ENCODE measurements at places on chromosomes 12 and 14.

DNA sequence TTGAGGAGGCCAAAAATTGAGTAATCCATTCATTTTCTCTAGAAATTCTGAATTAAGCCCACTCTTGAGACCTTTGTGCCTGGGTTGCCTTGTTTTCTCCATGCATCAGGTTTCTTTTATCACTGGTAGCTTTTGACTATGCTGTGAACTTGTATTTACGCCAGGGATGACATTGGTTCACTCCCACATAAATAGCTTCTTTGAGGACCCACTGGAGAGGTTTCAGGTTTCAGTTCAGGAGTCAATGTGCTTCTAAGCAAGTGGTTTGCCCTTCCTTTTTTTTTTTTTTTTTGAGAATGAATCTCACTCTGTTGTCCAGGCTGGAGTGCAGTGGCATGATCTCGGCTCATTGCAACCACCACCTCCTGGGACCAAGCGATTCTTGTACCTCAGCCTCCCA is 10.2 kb upstream of the SLC17A8 start:
- no peak for DNase-seq

GRCh38 chr12:90899456-90900182 is 55.4 kb downstream of the CCER1 start:
- no peak for DNase-seq

- no peak for DNase-seq
Observed at GRCh38 chr12:68056300-68056699, 67.1 kb downstream of the IFNG-AS1 start.

- no peak for DNase-seq
Observed at GRCh38 chr12:130044991-130045621, 117.2 kb upstream of the FZD10 start.

GRCh38 chr14:63214417-63215196 is 10.4 kb downstream of the RHOJ start:
- DNase-seq = no peak

DNA sequence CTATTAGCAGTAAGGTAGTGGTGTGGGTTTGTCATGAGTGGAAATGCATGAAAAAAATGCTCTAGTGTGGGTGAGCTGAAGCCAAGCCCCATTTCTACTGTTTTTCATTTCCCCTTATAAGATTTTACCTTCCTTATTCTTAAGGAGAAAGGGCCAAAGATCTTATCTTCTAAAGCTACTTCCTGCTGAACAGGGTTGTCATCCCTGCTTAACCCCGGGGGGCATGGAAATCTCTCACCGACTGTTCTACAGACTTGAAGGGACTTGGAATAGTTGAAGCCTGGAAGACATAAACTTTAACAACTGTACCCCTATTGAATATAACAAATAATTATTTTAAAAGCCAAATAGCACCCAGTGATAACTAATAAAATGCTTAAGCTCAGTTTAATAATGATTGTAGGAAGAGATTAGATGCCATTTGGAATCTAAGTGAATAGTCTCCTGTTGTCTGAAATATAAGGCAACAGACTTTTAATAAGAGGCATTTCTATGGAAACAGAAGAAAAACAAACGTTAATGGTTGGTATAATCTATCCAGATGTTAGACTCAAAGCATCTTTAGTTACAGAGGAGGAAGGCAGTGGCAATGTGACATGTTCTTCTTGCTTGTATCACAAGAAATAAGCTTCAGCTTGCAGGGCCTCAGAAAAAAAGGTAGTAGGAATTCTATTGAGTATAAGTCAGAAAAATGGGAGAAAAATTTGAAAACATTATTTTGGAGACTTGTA is 1.8 kb upstream of the GMFB start:
- DNase-seq = no peak

- no peak for DNase-seq
Observed at GRCh38 chr12:18446061-18446644, 184.8 kb downstream of the PIK3C2G start.

DNA sequence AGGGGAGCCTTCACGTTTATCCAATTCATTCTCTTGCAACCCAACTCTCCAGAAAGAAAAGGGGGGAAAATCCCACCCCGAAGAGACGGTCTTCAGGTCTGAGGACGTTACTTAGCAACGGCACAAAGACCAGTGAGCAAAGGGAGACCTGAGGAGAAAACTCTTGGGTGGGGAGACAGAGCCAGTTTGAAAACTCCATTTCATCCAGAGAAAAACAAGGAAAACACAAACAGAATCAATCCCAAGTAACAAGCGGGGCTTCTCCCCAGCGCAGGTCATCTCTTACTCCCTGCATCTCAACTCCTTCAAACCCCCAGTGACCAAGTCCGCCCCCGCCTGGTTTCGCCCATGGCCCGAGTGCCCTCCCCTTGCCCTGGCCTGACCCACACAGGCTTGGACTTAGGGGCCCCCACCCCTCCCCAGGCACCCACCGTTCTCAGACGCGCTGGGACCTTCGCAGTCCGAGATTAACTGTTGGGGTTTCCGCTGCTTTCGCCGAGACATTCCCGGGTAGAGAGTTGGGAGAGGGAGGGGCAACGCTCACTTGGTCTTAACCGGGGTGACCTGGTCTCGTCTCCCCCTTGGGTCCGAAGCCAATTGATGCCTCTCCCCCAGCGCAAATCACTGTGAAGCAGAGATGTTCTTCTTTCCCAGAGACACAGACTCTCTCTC is 10.4 kb upstream of the SALL2 start:
- no peak for DNase-seq

DNA sequence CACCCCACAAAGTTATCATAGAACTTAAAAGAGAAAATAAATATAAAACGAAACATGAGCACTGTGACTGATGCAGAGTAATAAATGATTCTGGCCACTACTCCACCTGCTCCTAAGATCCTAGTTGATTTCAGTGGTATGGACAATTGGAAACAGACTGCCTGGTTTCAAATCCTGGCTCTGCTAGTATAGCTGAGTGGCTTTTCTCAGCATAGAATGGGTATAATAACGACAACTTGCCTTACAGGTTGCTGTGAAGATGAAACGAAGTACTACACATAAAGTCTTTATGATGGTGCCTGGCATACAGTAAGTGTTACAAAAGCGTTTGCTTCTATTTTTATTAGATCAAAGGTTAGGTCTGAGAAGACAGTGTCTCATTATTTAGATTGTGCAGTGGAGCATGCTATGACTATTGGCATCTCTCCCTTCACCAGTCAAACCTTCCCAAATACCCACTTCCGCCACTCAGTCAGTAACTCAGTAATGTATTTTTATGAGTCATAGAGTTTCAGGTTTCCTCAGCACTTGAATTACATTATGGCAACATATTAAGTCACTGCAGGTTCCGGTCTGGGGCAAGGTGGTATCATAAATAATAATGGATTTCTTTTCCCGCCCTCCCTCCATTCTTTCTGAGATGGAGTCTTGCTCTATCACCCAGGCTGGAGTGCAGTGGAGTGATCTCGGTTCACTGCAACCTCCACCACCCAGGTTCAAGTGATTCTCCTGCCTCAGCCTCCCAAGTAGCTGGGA is 29.7 kb upstream of the NR2C1 start:
- peak; percentile 26 for DNase-seq

GRCh38 chr14:99732436-99733210 is 48.5 kb downstream of the CYP46A1 start:
- no peak for DNase-seq

GRCh38 chr12:120640861-120641833 is 721 bp downstream of the CABP1 start:
- DNase-seq = peak; percentile 7

- no peak for DNase-seq
Observed at GRCh38 chr14:72868500-72868899, 25.4 kb downstream of the DPF3 start.

DNA sequence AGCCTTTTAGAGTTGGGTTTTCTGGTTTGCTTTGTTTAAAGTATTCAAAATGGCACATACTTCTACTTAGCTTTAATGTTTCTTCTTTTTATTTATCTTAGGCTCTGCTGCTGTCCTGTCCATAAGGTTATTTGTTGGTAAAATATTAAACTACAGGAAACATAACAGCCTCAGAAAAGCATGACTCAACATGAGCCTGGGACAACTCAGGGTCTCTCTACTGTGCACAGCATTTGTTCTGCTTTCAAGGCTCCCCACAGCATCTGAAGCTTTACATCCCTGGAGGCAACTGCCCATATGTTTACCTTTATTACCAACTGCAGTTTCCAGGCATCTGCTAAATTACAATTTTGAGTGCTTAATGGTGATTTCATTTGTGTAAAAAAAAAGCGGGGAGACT is 954.2 kb upstream of the FBXO33 start:
- DNase-seq = no peak

DNA sequence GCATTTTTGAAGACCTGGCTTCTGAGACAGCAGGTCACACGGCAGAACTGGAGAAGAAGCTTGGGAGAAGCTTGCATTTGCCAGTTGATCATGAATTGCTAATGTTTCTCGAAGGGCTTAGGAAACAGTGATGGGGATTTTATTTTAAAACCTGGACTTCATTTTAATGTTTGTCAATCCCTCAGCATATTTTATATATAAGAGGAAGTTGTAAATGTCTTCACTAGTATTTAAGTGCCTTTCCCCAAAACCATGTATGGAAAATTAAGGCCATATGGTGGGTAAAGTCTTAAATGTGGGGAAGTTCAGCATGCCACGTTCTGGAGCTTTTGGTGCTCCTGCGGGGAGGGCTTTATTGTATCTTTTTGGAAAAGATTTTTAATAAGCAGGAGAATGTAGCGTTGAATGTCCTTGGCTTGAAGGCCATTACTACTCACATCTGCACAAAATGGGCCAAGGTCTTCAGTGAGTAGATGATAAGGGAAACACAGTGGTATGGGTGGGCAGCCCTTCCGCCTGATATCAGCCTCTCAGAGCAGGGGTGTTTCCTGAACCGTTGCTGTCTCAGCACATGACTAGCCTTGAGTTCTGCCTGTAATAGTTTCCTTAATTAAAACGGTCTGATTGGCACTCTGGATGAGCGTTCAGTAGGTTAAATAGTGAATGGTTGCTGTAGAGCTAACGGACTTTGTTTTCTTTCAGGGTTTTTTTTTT is 511.4 kb downstream of the PCNX1 start:
- DNase-seq = no peak

GRCh38 chr14:99612071-99612737 is 8.2 kb upstream of the CCDC85C start:
- no peak for DNase-seq

DNA sequence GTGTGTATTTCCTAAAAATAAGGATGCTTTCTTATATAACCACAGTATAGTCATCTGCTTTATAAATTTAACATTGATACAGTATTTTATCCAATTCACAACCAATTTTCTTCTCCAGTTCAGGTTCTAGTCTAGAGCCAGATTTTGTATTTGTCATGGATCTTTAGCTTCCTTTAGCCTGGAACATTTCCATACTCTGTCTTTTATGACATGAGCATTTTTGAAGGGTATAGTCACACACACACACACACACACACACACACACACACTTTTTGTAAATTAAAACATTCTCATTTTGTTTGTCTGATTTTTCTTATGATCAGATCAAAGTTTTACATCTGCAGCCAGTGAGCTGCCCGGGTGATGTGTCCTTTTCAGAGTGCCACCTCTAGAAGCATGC is 25.4 kb downstream of the CGRRF1 start:
- DNase-seq = no peak

GRCh38 chr12:125148316-125148715 is 83.1 kb downstream of the AACS start:
- DNase-seq = no peak

DNA sequence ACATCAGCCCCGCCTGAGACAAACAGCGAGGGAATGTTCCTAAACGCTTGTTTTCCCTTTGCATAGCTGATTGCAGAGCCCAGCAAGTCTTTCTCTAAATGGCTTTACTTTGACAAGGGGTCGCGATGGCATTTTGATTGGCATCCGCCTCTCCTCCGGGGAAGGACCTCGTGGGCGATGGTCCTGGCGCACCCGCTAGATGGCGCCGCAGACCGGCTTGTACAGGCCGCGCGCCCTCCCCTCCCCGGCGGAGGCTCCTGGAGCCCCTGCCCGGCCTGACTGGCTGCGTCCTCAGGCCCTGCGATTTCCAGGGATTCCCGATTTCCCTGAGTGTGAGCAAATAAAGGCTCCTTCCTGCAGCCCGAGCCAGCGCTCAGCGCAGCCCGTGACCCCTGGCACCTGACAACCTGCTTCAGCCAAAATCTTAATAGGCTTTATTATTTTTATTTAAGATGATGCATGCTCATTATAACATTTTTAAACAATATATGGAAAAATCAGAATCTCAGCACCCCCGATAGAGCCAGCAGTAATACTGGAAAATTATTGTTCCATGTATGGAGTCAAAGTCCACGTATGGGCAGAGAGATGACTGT is 468.3 kb downstream of the AACS start:
- no peak for DNase-seq

- DNase-seq = no peak
Observed at GRCh38 chr12:104596898-104597843, 140.4 kb downstream of the CHST11 start.

DNA sequence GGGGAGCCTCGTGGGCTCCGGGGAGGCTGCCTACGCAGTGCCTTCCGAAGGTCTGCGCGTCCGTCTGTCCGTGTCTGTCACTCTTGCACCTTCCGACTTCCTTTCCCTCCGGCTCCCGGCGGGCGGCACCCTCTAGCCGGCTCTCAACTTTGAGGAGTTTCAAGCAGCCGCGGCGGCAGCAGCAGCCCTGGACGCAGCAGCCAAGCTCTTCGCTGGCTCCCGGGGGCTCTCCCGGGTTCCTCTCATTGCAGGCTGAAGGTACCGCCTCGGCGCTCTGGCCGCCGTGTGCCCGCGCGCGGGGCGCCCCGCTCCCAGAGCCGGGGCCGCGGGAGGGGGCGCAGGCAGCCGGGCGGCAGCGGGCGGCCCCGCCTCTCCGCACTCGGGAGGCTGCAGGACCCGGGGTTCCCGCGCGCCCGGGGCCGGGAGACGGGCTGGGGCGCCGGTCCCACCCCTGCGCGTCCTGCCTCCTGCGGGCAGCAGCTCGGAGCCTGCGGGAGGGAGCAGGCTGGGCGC is at the start of the genes AMIGO2 and PCED1B:
AMIGO2 (minus strand) TSS at position 492 of the 513 bp plus-strand sequence. CDS start 957 bp downstream, outside the sequence.
PCED1B (plus strand) TSS at position 154 of the 513 bp plus-strand sequence. CDS start 155,443 bp downstream, outside the sequence.
- DNase-seq = peak; percentile 43

DNA sequence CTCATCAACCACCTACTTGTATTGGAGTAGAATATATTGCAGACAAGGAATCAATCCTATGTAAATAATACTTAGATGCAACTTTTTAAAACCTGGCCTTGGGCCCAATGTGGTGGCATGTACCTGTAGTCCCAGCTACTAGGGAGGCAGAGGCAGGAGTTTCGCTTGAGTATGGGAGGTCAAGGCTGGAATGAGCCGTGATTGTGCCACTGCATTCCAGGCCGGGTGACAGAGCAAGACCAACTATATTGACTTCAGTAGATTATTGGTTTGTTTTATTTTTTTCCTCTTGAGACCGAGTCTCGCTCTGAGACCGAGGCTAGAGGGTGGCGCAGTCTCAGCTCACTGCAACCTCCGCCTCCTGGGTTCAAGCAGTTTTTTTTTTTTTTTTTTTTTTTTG is 3.6 kb downstream of the LARP4 start:
- DNase-seq = no peak

DNA sequence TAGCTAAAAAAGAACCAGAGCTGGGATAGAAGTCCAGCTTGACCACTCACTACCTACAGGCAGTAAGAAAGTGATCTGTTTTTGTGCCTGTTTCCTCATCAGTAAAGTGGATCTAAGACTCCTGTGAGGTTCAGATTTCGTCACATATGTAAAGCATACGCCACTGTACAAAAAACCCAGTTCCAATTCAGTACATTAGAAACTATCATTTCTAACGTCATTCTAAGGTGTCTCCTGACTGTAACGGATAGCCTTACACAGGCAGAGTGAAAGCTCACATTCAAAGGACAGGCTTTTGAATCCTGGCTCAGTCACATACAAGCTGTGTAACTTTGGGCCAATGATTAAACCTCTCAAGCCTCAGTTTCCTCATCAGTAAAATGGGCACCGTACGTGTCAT is 3.5 kb downstream of the SLC15A4 start:
- no peak for DNase-seq

All from activated CD4-positive, alpha-beta T cell treated with anti-CD3 and anti-CD28 coated beads, Interleukin-2, amount 50 U/mL, for 24 hours (primary cell).